ENCODE measurements at places on chromosomes 7 and 10.

DNA sequence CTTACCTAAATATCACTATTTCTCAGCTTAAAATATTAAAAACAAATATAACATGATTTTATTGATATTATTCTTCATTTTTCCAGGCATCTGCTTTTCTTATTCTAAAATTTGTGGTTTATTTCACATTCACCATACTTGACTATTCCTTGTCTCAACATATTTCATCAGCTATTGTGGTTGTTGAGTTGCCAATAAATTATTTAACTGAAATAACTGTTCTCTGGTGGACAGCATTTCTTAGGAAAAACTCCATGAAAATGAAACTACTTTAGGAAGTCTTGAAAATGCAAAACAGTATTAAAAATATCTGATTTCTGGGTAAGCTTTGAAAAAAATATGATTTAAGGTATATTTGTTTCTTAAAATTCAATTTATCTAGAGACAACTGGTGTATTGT, 122.9 kb upstream of the SEMA3A start:
- DNase-seq = no peak

DNA sequence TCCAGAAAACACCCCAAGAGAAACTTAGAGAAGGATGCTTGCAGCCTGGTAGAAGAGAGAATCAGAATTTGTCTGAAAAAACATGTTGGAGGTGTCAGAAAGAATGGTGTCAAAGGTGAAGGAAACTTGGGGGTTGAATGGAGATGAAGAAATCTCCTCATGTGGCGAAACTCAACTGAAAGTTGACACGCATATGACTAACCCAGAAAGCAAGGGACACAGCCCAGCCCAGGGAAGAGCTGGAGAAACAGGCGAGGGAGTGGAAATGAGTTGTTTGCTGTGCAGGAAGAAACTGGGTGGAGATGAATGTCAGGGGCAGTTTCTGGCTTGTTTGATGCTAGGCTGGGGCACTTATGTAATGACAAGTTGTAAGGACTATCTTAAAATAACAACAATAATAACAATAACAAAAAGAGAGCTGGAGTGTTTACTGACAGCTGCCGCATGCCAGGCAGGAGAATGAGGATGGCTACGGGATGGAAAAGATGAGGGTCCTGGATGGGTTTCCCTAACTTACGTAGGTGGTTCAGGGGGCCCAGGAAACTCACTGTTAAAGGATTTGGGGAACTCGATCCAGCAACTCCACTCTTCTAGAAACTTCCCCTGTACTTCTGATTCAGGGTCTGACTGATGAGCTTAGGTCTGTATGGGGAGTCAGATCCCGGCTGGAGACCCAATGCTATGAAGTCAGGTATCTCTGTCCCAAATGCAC, 57.4 kb downstream of the MAP3K8 start:
- no peak for DNase-seq

GRCh38 chr10:13090289-13090688, 9.7 kb upstream of the OPTN start:
- no peak for DNase-seq

GRCh38 chr7:541661-542060, 22.0 kb upstream of the PDGFA start:
- DNase-seq = no peak

Measured in activated effector memory CD4-positive, alpha-beta T cell treated with anti-CD3 and anti-CD28 coated beads, Interleukin-2, amount 50 U/mL, for 16 hours (primary cell).